Left kidney (tissue), 8 donors: ENCODE measurements at places on chromosomes 3 and 15. TPM values are rescaled to one million over a fixed set of nuclear protein-coding genes. Genes with fewer than 3 reads are reported as not detected.

DNA sequence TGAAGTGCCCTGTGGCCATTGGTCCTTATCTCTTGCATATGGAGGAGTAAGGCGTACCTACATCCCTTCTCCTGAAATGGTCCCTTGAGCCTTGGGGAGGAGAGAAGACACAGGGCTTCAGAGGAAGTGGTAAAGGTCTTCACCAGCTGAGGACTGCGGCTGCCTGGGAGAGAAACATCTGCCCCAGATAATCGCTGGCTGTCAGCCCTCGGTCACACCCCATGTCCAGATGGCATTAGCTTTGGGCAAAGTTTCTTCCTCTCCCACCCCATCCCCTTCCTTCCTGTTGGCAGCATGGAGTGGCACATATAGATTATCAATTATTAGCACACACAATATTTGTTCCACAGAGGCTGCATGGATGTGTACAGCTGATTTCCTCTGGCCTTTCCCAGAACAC, 61.6 kb downstream of the LRTM1 start:
- DNase-seq, result no peak

GRCh38 chr15:40584191-40584590, 9.9 kb upstream of the KNL1 start:
- no peak for DNase-seq

DNA sequence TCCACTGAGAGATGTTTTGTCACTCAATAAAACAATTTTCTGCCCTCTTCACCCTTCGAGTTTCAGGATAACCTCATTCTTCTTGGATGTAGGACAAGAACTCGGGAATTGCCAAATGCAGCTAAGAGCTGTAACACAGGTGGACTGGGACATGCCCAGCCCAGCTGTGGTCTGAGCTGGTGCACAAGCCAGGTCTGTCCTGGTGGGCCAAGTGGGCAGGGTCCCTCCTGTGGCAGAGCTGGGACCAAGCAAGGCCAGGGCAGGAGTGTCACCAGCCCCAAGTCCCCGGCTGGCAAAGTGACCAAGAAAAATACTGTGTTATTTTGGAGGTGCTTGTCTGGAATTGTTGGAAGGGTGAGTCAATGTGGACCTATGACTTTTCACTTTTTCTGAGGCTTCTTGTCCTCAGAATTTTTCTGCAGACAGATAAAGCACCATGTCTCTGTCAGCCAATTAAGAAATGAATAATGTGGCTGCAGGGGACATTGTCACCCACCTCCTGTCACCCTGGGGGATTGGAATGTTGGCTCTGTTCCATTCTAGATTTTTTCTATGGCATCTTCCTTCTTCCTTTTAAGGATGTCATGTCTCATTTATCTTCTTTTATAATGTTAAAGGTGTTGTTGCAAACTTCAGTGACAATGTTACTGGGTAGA, 645.2 kb upstream of the EPHA6 start:
- no peak for DNase-seq

GRCh38 chr3:140204271-140204984, 269.4 kb downstream of the CLSTN2 start:
- DNase-seq, result no peak

- DNase-seq, result no peak
Measured at GRCh38 chr3:167160781-167161180, 219.3 kb downstream of the ZBBX start.

GRCh38 chr3:122946185-122946584, 81.4 kb downstream of the SEMA5B start:
- no peak for DNase-seq

GRCh38 chr3:15491143-15491542, 30.4 kb downstream of the COLQ start:
- no peak for DNase-seq

BOC gene
- 26.6 TPM for polyA plus RNA-seq

CHRNA7 gene
- polyA plus RNA-seq, result 37.3 TPM

SMCO1 gene
- not detected for polyA plus RNA-seq

EFHB gene
- 2.5 TPM for polyA plus RNA-seq

ACTRT3 gene
- 4.2 TPM for polyA plus RNA-seq

CPNE9 gene
- not detected for polyA plus RNA-seq
